ENCODE measurements at places on chromosomes 12 and 14.
A peak's percentile ranks its signal among the peaks of the same experiment; 100 is the strongest.

GRCh38 chr12:20599757-20600156, 95.4 kb upstream of the SLCO1C1 start:
- no peak for ATAC-seq

DNA sequence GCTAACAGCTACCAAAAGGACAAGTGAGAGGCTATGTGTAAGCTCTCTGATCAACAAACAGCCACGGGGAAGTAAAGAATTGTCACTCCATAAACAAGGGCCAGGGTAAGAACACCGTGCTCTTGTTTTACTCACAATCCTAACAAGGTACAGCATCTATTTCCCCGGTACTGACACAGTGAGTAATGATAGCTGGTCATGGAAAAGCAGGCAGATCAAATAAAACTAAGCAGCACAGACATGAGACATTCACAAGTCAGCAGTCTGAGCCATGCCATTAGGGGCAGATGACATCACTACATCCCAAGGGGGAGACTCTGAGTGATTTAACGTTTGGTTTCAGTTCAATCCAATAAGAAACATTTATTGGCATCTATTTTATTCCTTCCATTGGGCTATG, 54.4 kb downstream of the ARL6IP4 start:
- ATAC-seq: peak; percentile 65

GRCh38 chr12:112013601-112014402, 576 bp downstream of the ERP29 start:
- peak; percentile 60 for ATAC-seq

DNA sequence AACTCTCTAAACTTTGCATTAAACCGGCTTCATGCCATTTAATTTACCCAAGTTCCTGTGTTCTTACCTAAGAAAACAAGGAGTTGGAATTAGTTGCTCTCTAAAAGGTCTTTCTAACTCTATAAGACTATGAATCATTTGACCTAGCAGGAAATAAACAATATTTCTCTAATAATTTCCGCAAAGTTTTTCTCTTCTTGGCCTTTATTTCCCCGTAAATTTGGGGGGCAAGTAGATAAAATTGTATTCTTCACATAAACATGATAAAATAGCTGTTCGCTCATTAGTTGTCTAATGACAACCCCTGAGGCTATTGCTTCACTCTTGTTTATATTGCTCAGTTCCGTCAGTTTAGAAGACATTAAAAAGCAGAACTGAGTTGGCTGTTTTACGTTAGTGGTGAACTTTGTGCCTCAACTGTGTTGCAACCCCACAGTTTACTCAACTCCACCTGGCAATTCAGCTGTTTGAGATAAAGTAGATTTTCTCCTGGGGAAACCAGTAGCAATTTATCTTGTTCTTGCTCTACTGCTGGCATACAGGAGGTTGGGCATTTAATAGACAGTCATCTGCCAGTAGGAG, 74.7 kb downstream of the BTG1 start:
- ATAC-seq: no peak

DNA sequence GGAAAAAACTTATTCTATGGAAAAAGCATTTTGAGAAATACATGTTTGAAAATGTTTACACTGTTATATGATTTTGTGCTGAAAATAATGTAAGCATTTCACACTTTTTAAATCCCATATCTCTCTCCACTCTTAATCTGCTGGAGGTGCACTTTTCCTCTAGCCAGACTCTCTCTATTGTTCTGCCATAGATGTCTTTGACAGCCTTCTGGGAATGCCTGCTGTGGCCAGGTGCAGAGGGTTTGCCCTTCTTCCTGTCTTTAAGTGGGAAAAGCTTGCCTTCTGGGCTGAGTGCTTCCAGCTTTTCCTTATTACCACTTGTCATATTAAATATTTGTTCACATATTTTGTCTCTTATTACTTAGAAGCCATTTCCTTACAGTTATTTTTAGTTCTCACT, 60.1 kb upstream of the PPM1H start:
- no peak for ATAC-seq

Measured in activated T-helper 17 cell treated with anti-CD3 and anti-CD28 coated beads, Interleukin-2, amount 50 U/mL, for 72 hours (primary cell).